ENCODE measurements at places on chromosomes 11 and 22. TPM values are rescaled to one million over a fixed set of nuclear protein-coding genes. Genes with fewer than 3 reads are reported as not detected.

The KIF18A gene
- 23.3 TPM for total RNA-seq

The ELF5 gene
- total RNA-seq, result not detected

The CASP1 gene
- total RNA-seq, result not detected

GRCh38 chr11:60835534-60835846, 6.4 kb upstream of the CCDC86 start:
- H3K4me3 ChIP-seq, result no peak overlapping the region
- H3K36me3 ChIP-seq, result no peaks in the 10 kb centered on the region
- no peaks in the 10 kb centered on the region for H3K27me3 ChIP-seq
- no peaks in the 10 kb centered on the region for H3K4me1 ChIP-seq
- no peak overlapping the region for H3K27ac ChIP-seq

The TUB gene
- total RNA-seq, result 29.9 TPM

DNA sequence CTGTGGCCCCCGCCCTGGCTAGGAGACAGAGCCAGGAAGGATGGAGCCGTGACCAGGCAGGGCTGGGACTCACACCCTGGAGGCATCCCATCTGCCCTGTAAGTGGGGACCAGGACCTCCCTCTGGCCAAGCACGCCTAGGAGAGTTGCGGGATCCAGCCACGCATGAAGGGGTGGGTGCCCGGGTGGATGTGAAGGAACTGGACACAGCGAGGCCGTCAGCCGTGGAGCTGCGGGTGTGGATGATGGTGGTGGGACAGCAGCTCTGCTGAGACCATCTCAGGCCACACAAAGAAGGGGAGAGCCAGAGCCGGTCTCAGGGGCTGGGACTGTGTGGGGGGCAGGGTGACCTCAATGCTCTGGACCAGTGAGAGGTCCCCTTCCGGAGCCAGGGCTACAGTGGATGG, 746.4 kb downstream of the BRD1 start:
- DNase-seq, result no peak
- H3K4me1 ChIP-seq, result no peaks in the 10 kb centered on the region
- H3K27me3 ChIP-seq, result no peaks in the 10 kb centered on the region
- no peaks in the 10 kb centered on the region for H3K36me3 ChIP-seq
- H3K27ac ChIP-seq, result no peak overlapping the region

The RIBC2 gene
- total RNA-seq, result 1.8 TPM

- H3K27ac ChIP-seq, result no peak overlapping the region
- no peak for DNase-seq
Measured at GRCh38 chr11:13104619-13105236, 95.6 kb downstream of the RASSF10 start.

DNA sequence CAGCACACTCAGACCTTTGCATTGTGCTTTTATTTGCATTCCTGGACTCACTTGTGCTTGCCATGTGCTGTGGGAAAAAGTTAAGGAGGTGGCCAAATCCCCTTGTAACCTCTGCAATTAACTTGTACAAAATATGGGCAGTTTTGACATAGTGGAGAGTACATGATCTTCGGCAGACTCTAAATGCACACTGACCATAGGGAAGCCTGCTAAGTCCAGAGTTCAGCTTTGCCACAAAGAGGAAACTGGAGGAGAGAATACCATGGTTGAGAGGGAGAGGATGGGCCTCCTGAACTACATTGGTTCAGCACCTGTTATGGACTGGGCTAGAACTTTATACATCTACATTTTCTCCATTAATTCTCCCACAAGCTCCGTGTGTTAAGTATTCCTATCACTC, 37.6 kb upstream of the CEP295 start:
- DNase-seq, result no peak
- H3K36me3 ChIP-seq, result no peaks in the 10 kb centered on the region
- H3K27ac ChIP-seq, result no peak overlapping the region
- H3K4me1 ChIP-seq, result no peaks in the 10 kb centered on the region

The MDK gene
- 309 TPM for total RNA-seq

The OR51B6 gene
- total RNA-seq, result not detected

GRCh38 chr22:31737932-31738331, 12.0 kb downstream of the PRR14L start:
- no peak overlapping the region for H3K4me3 ChIP-seq
- H3K36me3 ChIP-seq, result peaks cover 9% of the 10 kb centered on the region
- no peak for DNase-seq
- H3K27ac ChIP-seq, result no peak overlapping the region
- no peaks in the 10 kb centered on the region for H3K27me3 ChIP-seq

- no peaks in the 10 kb centered on the region for H3K27me3 ChIP-seq
- no peak overlapping the region for H3K27ac ChIP-seq
- no peaks in the 10 kb centered on the region for H3K4me1 ChIP-seq
- no peak overlapping the region for H3K4me3 ChIP-seq
- no peak for DNase-seq
- no peaks in the 10 kb centered on the region for H3K36me3 ChIP-seq
Measured at GRCh38 chr11:62071408-62071807, 52.4 kb upstream of the INCENP start.

DNA sequence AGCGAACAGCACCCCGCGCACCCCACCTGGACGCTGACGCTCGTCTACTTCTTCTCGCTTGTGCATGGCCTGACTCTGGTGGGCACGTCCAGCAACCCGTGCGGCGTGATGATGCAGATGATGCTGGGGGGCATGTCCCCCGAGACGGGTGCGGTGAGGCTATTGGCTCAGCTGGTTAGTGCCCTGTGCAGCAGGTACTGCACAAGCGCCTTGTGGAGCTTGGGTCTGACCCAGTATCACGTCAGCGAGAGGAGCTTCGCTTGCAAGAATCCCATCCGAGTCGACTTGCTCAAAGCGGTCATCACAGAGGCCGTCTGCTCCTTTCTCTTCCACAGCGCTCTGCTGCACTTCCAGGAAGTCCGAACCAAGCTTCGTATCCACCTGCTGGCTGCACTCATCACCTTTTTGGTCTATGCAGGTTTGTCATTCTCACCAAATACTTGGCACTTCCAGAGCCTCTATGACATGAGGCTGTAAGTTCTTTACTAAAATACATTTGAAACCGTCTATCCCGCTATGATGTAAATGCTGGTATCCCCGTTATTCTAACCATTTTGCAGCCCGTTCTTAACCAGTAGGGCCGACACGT, 535 bp downstream of the AQP11 start:
- no peaks in the 10 kb centered on the region for H3K4me1 ChIP-seq
- no peak overlapping the region for H3K27ac ChIP-seq
- H3K4me3 ChIP-seq, result peak overlapping the region; percentile 66
- H3K27me3 ChIP-seq, result peaks cover 4% of the 10 kb centered on the region

GRCh38 chr11:10539339-10539738, 1.6 kb downstream of the RNF141 start:
- H3K4me1 ChIP-seq, result no peaks in the 10 kb centered on the region
- no peaks in the 10 kb centered on the region for H3K36me3 ChIP-seq

The TMEM45B gene
- total RNA-seq, result not detected

The C22orf31 gene
- not detected for total RNA-seq

DNA sequence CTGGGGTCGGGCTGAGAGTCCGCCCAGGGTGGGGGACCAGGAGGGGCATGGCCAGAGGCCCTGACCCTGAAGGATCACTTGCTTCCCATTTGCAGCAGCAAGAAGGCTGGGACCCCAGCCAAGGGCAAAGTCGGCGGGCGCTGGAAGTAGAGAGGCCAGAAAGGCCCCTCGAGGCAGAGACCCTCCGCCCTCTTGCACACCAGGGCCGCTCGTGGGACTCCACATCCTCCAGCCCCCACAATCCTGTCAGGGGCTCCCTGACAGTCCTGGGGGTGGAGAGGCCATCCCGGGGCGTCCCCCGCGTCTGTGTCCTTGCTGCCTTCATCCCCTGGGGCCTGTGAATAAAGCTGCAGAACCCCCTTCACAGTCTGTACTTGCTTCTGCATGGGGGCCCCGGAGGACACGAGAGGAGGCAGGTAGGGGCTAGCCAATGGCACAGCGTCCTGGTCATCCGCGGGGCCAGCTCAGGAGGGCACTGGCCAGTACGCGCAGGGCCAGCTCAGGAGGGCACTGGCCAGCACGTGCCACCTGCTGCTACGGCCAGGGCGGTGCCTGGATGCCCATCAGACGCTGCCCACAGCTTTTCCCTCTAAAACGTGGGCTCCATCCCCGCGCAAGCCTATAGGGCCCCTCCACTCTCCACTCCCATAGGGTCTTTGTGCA, 8.7 kb upstream of the MRPL23 start:
- DNase-seq, result no peak
- H3K4me3 ChIP-seq, result no peak overlapping the region
- H3K4me1 ChIP-seq, result no peaks in the 10 kb centered on the region
- H3K36me3 ChIP-seq, result no peaks in the 10 kb centered on the region

- DNase-seq, result no peak
- no peak overlapping the region for H3K27ac ChIP-seq
- H3K36me3 ChIP-seq, result no peaks in the 10 kb centered on the region
- H3K4me1 ChIP-seq, result peaks cover 8% of the 10 kb centered on the region
Measured at GRCh38 chr22:29150701-29151100, 55.0 kb upstream of the EMID1 start.

The P4HA3 gene
- not detected for total RNA-seq

DNA sequence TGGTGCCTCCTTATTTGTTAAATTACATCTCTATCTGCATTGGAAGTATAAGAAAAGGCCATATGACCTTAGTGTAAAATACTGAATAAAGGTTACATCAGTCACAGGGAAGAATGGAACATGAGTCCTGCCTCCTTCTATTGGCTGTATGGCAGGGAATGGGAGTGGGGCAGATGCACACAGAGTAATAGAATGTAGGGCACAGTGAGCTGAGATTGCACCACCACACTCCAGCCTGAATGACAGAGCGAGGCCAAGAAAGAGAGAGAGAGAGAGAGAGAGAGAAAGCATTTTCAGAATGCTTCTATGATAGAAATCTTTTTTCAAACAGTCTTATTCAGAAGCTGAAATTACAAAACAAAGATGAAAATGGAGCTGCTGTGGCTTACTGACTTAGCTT, 58.8 kb downstream of the SLN start:
- H3K27ac ChIP-seq, result no peak overlapping the region
- peaks cover 3% of the 10 kb centered on the region for H3K4me1 ChIP-seq
- H3K4me3 ChIP-seq, result no peak overlapping the region
- no peaks in the 10 kb centered on the region for H3K27me3 ChIP-seq

- H3K27me3 ChIP-seq, result no peaks in the 10 kb centered on the region
- no peaks in the 10 kb centered on the region for H3K4me1 ChIP-seq
- no peaks in the 10 kb centered on the region for H3K36me3 ChIP-seq
- H3K27ac ChIP-seq, result no peak overlapping the region
Measured at GRCh38 chr11:15166204-15166603, 51.5 kb downstream of the INSC start.

The SOX6 gene
- not detected for total RNA-seq

DNA sequence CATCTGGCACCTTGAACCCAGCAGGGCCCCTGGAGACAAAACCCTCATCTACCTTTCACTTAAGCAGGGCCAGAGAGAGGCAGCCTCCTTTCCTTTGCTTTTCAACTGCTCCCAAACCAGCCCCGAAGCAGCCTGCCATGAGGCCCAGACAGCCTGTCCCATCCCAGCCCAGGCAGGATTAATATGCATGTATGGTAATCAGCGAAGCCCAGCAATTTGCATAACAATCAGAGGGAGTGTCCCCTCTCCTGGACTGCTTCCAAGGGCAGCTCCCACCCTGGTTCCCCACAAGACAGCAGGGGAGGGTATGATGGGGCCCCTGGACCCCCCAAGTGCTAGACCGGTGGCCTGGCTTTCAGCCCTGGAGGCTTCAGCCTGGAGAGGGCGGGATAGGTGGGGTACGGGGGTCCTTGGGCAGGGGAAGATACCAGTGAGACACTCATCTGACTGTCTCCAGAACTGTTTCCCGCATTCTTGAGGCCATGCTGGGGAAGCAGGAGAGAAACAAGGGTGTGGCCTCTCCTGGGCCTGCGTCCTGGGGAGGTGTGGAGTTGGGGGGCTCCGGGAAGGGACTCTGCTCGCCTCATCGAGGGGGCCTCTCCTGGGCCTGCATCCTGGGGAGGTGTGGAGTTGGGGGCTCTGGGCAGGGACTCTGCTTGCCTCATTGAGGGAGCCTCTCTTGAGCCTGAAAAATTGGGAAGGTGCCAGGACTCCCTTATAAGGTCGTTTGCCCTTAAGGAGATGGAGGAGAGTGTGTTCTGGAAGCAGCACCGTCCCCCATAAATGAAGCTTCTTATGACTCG, 93.2 kb upstream of the PRR5 start:
- no peak for DNase-seq
- H3K4me1 ChIP-seq, result peaks cover 8% of the 10 kb centered on the region

GRCh38 chr11:7278314-7278917, 26.7 kb downstream of the SYT9 start:
- DNase-seq, result no peak
- H3K4me3 ChIP-seq, result no peak overlapping the region
- no peaks in the 10 kb centered on the region for H3K27me3 ChIP-seq
- no peaks in the 10 kb centered on the region for H3K4me1 ChIP-seq

The DRICH1 gene
- total RNA-seq, result not detected

The ZC3H12C gene
- total RNA-seq, result 2.9 TPM

- no peaks in the 10 kb centered on the region for H3K36me3 ChIP-seq
- H3K27ac ChIP-seq, result no peak overlapping the region
- 0 out of 2 replicates have a peak, but pooled peaks cover 5% of the 10 kb centered on the region for H3K4me1 ChIP-seq
- H3K4me3 ChIP-seq, result no peak overlapping the region
- no peaks in the 10 kb centered on the region for H3K27me3 ChIP-seq
- no peak for DNase-seq
Measured at GRCh38 chr11:125412177-125412496, 83.9 kb downstream of the FEZ1 start.

DNA sequence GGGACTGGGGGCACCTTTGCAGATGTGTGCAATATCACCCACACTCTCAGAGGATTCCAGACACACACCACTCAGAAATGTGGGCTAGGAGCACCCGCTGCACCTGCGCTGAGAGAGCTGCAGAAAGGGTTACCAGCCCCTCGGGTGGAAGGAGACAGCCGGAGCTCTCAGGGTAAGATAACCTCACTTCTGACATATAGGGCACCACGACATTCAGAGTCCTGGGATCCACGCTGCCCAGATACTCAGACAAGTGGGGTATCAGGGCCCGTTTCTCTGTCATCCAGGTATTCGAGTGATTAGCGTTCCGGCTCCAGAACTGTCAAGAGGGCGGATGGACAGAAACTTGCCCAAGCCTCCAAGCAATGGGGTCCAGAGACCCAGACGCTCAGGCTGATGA, 6.2 kb upstream of the SYT8 start:
- H3K4me3 ChIP-seq, result no peak overlapping the region
- H3K27ac ChIP-seq, result no peak overlapping the region
- peaks cover 2% of the 10 kb centered on the region for H3K4me1 ChIP-seq
- peaks cover 3% of the 10 kb centered on the region for H3K27me3 ChIP-seq
- no peak for DNase-seq

DNA sequence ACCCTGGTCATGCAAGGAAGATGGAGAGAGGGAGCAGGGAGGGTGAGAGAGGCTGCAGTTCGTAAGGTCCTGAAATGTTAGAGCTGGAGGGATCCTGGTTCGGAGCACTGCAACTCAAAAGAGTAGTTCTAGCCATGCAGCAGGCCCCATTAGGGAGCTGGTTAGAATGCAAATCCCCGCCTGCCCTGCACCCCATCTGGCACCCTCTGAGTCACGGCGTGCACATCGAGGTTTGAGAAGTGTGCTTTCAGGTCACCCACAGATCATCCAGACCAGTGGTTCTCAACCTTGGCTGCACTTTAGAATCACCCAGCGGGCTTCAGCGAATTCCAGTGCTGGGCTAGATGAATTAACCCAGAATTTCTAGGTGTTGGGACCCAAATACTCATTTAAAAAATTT, 48.2 kb downstream of the ST3GAL4 start:
- no peak overlapping the region for H3K27ac ChIP-seq
- H3K4me1 ChIP-seq, result peaks cover 10% of the 10 kb centered on the region
- DNase-seq, result no peak
